CD4-positive, alpha-beta T cell treated with Interleukin-12 subunit alpha and Interleukin-12 subunit beta, for 1 hour (primary cell): ENCODE measurements at places on chromosomes 5 and 9.

- DNase-seq, result no peak
These were observed 309.1 kb downstream of the ADAMTS6 start for GRCh38 chr5:65172486-65173129.

DNA sequence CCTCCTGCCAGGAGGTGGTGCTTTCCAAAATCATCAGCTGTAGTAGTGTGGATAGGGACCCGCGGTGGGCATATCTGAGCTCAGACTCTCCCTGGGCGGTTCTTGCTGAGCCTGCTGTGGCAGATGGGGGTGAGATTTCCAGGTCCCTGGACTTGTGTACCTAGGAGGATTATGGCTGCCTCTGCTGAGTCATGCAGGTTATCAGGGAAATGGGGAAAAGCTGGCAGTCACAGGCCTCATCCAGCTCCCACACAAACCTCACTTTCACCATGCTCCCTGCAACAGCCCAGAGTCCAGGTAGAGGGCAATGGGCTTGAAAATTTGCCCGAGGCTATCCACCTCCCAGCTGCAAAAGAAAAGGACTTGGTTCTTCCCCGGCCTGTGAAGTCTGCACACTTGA, 23.4 kb upstream of the MAMDC2 start:
- no peak for DNase-seq

DNA sequence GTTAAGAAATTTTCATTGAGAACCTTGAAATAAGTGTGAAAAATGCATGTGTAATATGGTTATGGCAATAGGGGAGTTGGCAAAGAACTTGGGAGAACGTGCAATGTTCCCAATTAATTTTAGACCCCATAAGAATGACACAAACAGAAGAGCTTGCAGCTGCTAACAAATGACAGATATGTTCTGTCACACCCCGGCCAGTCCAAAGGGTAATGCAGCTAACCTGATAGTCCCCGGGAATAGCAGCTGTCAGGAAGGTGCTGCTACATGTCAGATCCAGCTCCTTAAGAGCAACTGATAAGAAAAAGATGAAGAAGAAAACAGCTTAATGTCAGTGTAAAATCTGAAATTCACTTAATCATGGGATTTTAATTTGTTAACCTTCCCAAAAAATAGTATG, 30.4 kb downstream of the SEMA5A start:
- no peak for DNase-seq

- no peak for DNase-seq
These were observed 4.1 kb downstream of the EQTN start for GRCh38 chr9:27292659-27293405.

- no peak for DNase-seq
These were observed 106.3 kb downstream of the DRD1 start for GRCh38 chr5:175337680-175338079.

GRCh38 chr5:127849408-127849807, 146.2 kb downstream of the CCDC192 start:
- DNase-seq, result no peak

DNA sequence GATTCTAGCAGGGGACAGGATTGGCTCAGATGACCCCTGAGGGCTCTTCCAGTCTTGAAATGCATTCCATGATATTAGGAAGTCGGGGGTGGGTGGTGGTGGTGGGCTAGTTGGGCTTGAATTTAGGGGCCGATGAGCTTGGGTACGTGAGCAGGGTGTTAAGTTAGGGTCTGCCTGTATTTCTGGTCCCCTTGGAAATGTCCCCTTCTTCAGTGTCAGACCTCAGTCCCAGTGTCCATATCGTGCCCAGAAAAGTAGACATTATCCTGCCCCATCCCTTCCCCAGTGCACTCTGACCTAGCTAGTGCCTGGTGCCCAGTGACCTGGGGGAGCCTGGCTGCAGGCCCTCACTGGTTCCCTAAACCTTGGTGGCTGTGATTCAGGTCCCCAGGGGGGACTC, 2.9 kb upstream of the MYOZ3 start:
- DNase-seq, result no peak

GRCh38 chr5:151495320-151495719, 47.9 kb downstream of the SLC36A1 start:
- DNase-seq, result no peak

GRCh38 chr5:74651710-74652109, 11.2 kb upstream of the ENC1 start:
- DNase-seq, result no peak

- no peak for DNase-seq
These were observed 964.3 kb upstream of the NUDT12 start for GRCh38 chr5:104526866-104527265.

DNA sequence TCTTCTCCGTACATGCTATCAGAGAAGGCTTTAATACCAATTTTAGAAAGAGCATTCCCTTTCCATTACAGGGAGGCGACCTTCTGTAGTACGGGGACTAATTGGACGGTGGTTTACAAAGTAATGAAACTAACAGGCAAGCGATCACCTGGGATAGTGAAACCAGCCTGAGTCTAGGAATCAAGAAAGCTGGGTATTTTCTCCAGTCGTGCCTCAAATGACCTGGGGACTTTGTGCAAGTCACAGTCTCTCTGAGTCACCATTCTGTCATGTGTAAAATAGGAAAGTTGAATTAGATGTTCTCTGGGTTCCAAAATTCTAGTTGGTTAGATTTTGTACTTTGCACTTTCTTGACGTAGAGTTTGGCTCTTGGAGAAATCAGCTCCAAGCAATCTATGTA, 22.7 kb upstream of the SSBP2 start:
- DNase-seq, result no peak

DNA sequence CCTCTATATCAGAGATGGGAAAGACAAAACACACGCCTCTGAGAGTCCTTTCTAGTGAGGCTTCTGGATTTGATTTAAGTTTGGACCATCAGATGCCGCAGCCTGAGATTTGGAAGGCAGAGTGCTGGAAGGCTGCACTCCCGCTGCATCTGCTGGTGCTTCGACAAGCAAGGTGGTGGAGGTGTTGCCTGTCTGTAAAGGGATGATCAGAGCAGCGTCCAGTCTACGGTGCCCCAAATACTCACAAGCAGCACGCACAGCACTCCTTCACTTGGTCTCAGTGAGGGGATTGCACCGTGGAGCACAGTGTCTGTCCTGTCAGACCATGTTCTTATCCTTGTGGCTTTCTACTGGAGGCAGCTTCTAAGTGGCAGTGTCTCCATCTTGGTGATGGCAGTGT, 221.4 kb downstream of the GADD45G start:
- DNase-seq, result no peak

DNA sequence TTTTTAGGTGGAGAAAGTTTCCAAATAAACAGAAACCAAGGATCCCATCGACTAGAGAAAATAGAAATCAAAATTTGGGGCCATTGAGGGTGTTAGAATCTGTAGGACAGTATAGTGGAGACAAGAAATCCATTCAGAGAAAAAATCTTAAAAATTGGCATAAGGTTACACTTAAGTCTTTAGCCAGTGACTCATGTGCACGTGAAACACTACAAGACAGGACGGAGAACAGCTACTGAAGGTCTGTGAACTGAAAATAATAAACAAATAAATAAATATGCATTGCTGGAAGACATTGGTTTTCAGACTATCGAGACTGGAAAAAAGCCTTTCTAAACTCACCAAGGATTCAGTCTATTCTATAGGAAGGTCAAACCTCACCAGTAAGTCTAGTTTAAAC, 1955.5 kb downstream of the MAT2B start:
- DNase-seq, result no peak

- DNase-seq, result peak; percentile 88
These were observed 14.0 kb upstream of the TCF7 start for GRCh38 chr5:134100283-134101091.

- DNase-seq, result no peak
These were observed 12.3 kb upstream of the PPP2R2B start for GRCh38 chr5:146890731-146891440.

GRCh38 chr5:78527054-78527859, 121.3 kb downstream of the LHFPL2 start:
- no peak for DNase-seq
